ENCODE measurements at places on chromosomes 11 and 22. TPM values are rescaled to one million over a fixed set of nuclear protein-coding genes. Genes with fewer than 3 reads are reported as not detected.

Gene ELF5
- not detected for total RNA-seq

Gene SLC22A12
- not detected for total RNA-seq

Gene MS4A3
- total RNA-seq: not detected

Gene CCDC15
- total RNA-seq: 1.0 TPM

Gene LIPT2
- total RNA-seq: 0.68 TPM

Gene SLC35E4
- 8.4 TPM for total RNA-seq

Gene LYVE1
- total RNA-seq: not detected

Gene SLC5A1
- not detected for total RNA-seq

Gene SCN3B
- under 0.01 TPM for total RNA-seq

Gene NPTXR
- 5.4 TPM for total RNA-seq

Gene C11orf91
- not detected for total RNA-seq

Gene OVOL1
- total RNA-seq: not detected

Gene LPXN
- total RNA-seq: 2.8 TPM

Gene TREH
- total RNA-seq: not detected

Gene CSNK2A3
- 0.58 TPM for total RNA-seq

Gene PLAAT5
- 2.3 TPM for total RNA-seq

Gene REXO2
- total RNA-seq: 188 TPM

Gene GAL3ST3
- total RNA-seq: not detected

Gene OR52H1
- not detected for total RNA-seq

Gene GRIK4
- total RNA-seq: not detected

Gene PLET1
- not detected for total RNA-seq

Gene CFAP300
- total RNA-seq: 2.0 TPM

Gene TNNI2
- total RNA-seq: 0.94 TPM

Gene OR8G5
- not detected for total RNA-seq

Gene FHIP1B
- 13.3 TPM for total RNA-seq

Gene RTN4RL2
- total RNA-seq: 10.6 TPM

Gene CNGA4
- not detected for total RNA-seq

Gene CCDC73
- not detected for total RNA-seq

Gene KRTAP5-2
- total RNA-seq: not detected

Gene SLC25A18
- 0.60 TPM for total RNA-seq

Gene UPB1
- total RNA-seq: not detected

Gene MS4A4A
- not detected for total RNA-seq

Gene EMID1
- total RNA-seq: 6.8 TPM

Gene SNRPD3
- 109 TPM for total RNA-seq

Gene APOL4
- 2.2 TPM for total RNA-seq

Gene RCN1
- total RNA-seq: 300 TPM

Gene RASGRP2
- total RNA-seq: 0.68 TPM

Gene CD151
- total RNA-seq: 300 TPM

Gene FDXACB1
- total RNA-seq: 0.85 TPM

Gene TTC12
- 10.0 TPM for total RNA-seq

Gene TEX12
- not detected for total RNA-seq

Gene DNAJB13
- total RNA-seq: under 0.01 TPM

Gene PANX2
- 0.35 TPM for total RNA-seq

Gene SCARF2
- 42.2 TPM for total RNA-seq

Gene GPHA2
- total RNA-seq: not detected

Gene PVALB
- total RNA-seq: not detected

Gene KDELR3
- 76.3 TPM for total RNA-seq

Measured in pericardium fibroblast (primary cell).